NCI-H1436 treated with DMSO at 0.1 percent for 48 hours (cell line): ENCODE measurements at places on chromosomes 13 and 19.

DNA sequence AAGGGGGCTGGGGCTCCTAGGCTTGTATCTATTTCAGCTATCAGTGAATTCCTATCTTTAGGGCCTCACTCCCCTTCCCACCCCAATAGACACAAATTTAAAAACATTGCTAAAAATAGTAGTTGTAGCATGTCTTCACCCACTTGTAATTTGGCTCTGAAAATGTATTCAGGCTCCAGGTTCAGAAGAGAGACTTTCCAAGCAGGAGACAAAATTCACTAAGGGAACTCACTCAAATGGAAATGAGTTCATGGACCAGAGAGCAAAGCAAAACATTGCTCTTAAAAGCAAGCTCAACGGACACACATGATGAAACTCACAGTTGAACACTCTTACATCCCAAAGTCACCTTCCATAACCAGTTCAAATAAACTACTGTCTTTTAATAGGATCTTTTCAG lies 36.8 kb downstream of the PHF11 start:
- DNase-seq, result no peak

- no peak for DNase-seq
These were observed 853.0 kb downstream of the SLITRK6 start for GRCh38 chr13:84946192-84946591.

- DNase-seq, result no peak
These were observed 2.2 kb upstream of the ZNF28 start for GRCh38 chr19:52823676-52824075.

- DNase-seq, result no peak
These were observed 300.5 kb downstream of the SPRY2 start for GRCh38 chr13:80040196-80040980.

DNA sequence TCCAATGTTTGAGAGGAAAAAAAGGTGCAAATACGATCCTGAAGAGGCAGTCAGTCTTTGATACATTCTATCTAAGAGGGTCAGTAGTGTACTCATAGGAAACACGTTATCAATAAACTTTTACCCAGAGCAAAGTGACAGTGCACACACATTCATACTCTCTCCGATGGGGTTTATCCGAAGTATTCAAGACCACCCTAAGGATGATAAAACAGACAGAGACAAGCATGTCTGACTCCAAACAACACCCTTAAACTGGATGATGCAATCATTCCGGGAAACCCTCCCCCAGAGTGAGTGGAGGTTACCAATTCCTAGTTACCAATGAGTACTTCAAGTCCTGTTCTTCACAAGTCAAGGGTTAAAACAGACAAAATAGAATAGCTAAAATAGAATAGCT lies 79.1 kb downstream of the DNAJC3 start:
- no peak for DNase-seq

- DNase-seq, result no peak
These were observed 2.0 kb upstream of the FPR3 start for GRCh38 chr19:51792932-51793331.

DNA sequence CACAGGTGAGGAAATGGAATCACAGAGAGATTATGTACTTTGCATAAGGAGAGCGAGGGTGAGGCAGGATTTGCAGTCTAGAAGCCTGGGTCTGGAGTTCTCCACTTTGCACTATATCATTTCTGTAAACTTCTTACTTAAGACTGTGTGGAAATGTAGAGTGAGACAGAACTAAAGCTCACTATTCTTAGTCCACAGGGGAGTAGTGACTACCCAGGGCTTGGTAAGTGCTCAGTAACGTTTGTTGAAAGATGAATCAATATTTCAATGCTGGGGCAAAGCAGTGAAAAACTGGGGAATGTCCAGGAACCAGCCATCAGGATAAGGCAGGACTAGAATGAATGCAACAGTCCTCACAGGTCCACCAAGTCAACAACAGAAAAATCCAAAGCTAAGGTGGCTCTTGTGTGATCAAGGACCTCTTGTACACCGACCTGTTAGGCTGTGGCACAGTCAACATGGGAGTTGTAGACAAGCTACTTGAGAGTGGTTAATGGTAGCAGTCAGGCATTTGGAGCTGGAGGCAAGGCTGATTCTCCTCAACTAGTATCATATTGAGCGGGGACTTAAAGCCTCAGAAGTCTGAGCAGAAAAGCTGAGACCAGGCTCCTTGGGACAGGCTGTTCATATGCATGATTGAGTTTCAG lies 929 bp upstream of the TNFSF13B start:
- no peak for DNase-seq

GRCh38 chr13:103876571-103876970 lies 810.4 kb upstream of the SLC10A2 start:
- DNase-seq, result no peak

DNA sequence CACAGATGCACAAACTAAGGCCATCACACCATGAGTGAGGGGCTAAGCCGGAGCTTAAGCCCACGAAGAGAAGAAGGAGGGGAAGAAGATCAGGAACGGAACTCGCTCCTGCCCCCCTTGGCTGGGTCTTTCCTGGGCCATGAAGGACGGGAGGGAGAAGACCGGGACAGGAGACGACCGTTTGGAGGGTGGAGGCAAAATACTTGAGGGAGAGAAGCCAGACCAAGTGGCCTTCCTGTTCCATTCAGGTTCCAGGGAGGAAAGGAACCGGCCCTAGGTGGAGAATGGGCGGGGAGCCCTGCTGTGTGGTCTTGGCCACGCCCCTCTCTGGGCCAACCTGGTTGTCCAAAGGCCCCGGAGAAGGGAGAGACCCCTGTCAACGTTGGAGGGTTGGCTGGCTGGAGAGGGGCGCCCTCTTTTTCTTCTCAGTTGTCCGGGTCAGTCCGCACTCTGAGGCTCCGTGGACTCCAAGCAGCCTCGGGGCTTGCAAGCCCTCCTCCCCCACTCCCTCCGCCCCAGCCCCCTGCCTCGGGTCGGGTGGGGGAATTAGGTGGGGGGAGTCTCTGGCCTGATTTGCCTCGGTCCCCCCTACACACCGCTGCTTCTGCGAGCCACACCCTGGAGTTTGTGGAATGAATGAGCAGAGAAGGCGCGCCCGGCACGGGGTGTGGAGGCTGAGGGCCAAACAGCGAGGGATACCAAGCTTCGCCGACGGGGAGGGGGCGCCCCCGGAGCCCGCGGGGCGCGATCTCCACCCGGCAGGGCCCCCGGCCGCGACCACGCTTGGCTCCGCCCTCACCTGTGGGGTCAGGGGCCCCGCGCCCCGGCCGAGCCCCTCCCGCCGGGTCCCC lies 757 bp downstream of the FBN3 start:
- DNase-seq, result no peak

- no peak for DNase-seq
These were observed 65.3 kb downstream of the PEPD start for GRCh38 chr19:33456076-33456844.

DNA sequence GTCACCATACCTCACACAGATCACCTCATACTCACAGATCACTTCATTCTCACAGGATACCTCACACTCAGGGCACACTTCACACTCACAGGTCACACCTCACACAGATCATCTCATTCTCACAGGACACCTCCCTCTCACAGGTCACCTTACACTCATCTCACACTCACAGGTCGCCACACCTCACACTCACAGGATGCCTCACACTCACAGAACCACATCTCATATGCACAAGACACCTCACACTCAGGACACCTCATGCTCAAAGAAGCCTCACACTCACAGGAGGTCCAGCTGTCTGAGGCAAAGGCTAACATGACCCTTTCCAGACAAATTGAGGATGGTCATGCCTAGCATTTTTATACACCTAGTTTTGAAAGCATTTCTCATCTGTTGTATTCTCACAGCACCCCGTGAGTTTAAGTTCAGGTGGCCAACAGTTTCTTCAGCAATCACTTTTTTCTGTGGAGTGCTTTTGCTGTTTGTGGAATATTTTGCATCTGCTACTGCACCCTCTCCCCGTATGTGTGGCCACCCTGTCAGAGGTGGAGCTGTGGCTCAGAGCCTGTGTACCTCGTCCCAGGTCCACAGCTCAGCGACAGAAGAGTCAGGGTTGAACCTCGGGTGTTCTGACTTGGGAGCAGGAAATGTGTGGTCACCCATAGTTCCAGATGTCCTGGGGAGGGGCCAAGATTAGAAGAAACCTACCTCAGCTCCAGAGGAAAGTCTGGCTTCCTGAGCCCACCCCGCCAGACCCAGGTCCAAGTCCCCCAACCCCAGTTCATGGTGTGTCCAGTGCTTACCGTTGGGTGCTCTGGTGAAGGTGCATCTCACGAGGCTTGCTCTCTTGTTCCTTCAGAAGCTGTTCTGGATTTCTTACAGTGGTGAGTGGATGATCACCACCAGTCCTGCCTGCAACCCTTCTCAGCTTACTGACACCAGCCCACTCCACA lies 7.6 kb downstream of the F7 start:
- DNase-seq, result no peak

- DNase-seq, result no peak
These were observed 11.8 kb upstream of the SHD start for GRCh38 chr19:4267101-4267900.

GRCh38 chr19:2733930-2734588 lies 5.8 kb downstream of the SLC39A3 start:
- DNase-seq, result no peak

- no peak for DNase-seq
These were observed 3.9 kb upstream of the RNF6 start for GRCh38 chr13:26225896-26226617.

DNA sequence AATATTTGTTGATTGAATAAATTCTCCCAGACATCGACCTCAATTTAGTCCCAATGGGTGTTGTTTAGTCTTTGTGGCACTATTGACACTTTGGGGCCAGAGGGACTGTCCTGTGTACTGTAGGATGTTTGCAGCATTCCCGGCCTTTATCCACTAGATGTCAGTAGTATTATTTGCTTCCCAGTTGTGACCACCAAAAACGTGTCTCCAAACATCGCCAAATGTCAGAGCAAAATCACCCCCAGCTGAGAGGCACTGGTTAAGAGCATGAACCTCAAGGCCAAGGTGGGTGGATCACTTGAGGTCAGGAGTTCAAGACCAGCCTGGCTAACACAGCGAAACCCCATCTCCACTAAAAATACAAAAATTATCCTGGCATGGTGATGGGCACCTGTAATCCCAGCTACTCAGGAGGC lies 15.4 kb downstream of the NLRP12 start:
- no peak for DNase-seq

DNA sequence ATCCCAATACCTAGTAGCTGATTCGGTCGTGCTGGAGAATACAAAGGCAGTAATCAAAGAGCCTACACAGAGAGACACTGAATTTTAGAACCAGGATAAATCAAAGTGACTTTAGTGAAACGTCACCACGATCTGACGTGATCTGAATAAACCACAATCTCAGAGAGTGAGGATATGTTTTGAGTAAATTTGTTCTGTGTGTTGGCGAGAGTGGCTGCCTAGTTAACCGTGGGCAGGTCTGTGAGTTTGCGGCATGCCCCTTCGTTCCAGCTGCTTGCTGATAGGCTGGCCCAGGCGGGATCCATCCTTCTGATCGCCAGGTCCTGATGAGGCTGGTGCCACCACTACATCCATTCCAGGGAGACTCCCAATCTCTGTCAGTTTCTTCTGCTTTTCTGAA lies 40.4 kb downstream of the LRCH1 start:
- no peak for DNase-seq

- no peak for DNase-seq
These were observed 53.9 kb upstream of the AMER2 start for GRCh38 chr13:25225970-25226369.

GRCh38 chr19:1154731-1155351 lies 19.2 kb downstream of the SBNO2 start:
- DNase-seq, result no peak

- DNase-seq, result no peak
These were observed 26.0 kb downstream of the TM9SF2 start for GRCh38 chr13:99527301-99527700.

DNA sequence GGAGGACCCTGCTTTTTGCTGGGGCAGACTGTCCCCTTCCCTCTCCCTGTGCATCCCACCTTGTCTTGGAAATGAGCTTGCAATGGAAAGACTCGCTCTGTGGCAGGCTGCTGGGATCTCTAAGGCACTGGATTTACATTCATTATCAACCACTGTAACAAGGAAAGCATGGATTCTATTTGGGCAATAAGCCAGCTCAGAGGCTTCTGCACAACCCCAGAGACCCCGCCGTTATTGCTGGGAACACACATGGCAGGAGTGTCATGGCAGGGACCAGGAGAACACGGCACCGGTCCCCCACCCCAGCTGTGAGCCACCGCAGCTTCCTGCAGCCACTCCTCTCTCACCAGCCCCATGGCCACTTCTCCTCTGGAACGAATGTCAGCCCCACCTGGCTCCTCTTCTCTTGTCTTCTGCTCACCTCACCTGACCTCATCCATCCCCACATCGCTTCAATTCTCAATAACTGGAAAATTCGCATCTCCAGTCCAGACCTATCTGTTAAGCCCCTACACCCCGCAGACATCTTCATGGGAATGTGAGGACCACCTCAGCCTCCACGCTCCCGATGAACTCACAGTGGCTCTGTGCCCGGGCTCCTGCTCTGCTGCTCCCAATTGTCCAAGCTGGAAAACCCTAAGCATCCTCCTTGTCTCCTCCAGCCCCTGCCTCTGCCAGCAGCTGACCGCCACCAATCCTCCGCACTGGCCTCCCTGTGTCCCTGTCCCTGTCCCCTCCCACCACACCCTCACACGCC lies 181.5 kb downstream of the USP12 start:
- no peak for DNase-seq

DNA sequence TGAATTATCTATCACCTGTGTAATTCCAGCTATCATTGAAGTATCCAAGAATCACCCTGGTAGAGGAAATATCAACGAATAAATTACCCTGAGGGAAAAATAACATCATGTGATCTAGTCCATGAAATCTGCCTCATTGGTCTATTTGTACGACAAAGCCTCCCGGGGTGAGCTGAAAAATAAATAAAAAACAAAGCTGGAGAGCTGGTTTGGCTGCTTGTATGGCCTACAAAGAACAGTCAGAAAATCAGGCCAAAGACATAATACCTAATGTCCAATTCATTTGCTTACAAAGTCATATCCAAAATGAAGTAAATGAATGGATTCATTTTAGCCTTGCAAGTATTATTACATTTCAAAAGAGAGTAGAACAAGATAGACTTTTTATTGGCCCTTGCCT lies 449.9 kb downstream of the KLF12 start:
- DNase-seq, result no peak
